ENCODE measurements at places on chromosomes 5 and 9.

DNA sequence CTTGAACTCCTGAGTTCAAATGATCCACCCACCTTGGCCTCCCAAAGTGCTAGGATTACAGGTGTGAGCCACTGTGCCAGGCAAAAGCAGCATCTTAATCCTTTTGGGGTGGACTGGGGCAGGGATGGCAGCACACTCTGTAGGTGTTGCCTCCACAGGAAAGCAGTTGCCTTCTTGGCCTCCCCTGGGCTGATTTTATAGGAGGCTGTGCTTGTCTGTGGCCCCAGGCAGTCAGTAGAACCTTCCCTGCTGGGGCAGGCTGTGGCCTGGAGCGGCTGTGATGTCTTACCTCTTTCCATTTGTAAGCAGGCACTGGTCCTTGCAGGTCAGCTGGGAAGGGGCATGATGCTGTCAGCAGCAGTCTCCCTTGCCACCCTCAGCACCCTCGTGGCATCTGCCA, 49.8 kb downstream of the PRRC2B start:
- DNase-seq = no peak

DNA sequence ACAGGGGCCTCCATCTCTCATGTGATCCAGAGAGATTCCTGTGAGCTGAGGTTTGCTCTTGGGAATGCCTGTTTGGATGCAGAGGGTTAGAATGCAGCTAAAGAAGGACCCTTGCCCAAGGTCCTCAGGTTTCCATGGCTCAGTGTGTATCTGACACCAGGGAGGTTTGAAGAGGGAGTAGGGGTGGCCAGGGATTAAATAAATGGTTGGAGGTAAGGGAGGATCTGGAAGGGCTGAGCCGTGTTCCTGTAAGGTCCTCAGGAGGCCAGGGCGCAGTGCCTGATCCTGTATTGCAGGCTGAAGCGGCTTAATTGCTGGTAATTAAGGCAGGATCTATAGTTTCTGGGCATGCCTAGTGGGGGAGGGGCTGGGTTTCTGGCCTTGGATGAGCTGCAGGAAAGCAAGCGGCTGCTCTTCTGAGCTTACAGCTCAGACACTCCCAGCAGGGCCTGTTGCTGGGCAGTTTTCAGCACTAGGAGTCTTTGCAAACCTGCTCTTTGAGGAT, 41.5 kb upstream of the MAP1B start:
- no peak for DNase-seq

- no peak for DNase-seq
These were observed 8.0 kb downstream of the EGFL7 start for GRCh38 chr9:136670576-136671253.

DNA sequence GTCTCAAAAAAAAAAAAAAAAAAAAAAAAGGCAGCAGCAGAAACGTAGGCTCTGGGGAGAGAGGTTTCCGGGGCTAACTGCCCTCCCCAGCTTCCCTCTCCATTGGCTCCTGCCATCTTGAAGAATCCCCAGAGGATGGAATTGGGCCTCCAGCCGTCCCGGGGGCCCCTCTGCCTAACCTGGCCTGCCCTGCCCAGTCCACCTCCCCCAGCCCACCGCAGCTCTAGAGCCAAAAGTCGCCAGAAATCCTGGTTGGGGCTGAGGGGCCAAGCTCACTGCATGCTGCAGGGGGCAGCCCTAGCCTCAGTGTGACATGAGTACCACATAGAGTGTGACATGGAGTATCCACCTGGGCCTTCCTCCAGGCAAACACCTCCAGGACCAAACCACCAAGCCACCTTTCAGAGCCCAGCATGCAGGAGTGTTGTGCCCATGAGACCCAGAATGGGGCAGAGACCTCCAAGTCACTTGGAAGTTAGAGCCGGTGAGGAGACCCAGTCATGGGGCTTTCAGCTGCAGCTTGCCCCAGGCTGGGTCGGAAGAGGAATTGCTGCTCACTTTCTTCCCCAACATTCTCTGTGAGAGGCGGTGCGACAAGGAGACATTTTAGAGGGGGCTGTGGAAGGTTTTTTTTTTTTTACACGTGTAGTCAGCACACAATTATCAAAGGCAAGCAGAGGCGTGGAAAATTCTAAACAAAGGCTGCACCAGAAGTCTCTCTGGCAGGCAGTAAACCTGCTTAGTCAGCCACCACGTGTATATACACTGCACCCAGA, 17.6 kb downstream of the CD74 start:
- no peak for DNase-seq

DNA sequence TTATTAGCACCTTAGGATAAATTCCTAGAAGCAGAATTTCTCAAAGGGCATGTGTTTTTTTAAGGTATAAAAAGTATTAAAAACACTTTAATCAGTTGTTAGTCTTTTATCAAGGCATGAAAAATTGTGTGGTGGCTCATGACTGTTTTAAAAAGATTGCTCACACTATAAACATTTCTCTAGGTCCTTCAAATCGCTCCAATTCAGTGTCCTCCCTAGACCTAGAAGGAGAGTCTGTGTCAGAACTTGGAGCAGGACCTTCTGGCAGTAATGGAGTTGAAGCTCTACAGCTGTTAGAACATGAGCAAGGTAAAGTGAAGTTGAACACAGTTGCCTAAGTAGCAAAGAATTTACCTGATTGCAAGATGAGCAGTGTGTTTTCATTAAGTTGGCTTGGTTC, 62.0 kb downstream of the GAPVD1 start:
- no peak for DNase-seq

DNA sequence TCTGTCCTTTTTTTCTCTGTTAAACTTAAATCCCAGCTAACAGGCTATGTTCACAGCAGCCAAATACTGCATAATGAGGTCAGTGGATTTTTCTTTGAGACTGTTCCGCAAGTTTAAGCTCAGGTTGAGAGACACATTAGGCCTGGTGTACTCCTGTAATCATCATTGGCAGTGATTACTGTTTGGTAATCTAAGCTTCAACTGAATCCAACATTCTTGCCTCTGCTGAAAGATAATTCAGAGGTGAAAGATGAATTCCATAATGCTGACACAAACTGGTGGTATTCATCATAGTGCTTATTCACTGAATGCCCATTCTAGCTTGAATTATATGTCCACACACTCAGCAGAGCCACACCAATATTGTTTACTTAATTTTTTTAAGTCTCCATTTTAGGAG, 108.5 kb downstream of the NFIB start:
- DNase-seq = no peak

DNA sequence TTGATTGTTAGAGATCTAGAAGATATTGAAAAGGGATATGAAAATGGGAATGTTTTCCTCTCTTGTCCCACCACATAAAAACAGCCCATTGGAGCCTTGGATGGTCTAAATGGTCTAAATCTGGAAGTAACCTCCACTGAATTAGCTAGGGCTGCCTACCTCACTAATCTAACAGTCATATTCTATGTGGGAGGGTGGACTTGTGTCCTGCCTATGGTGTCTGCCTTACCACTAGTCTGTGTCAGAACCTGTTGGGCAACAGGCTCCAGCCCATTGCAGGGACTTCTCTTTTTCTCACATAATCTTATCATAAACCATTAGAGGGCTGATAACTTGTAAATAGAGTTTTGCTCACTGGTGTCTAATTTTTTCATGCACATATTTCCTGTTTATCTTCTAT, 548.8 kb upstream of the CDH18 start:
- DNase-seq = no peak

DNA sequence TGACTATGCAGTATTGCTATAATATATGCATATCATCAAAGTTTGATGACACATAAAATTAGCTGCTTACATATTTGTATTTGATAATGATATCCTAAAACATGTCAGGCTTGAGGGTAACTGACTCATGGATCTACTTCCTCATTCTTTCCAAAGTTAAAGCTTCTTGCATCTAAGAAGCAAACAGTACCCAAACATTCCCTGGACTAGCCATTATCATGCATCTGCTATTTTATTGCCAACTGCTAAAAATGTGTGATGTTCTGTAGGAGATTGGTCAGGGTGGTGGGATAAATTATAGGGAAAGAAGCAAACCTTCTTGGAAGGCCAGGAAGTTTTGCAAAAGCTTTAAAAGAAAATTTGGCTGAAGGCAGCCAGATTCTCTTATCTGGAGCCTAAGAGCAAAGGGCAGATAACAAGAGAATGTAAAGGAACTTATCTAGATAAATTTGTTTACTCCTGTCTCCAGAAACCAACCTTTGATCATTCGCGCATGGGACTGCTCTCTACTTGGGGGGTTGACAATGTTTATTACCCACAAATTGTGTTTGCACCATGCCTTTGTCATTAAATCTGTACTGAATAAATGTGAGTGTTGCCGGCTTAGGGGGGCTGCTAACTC, 604.1 kb upstream of the TLE4 start:
- no peak for DNase-seq

DNA sequence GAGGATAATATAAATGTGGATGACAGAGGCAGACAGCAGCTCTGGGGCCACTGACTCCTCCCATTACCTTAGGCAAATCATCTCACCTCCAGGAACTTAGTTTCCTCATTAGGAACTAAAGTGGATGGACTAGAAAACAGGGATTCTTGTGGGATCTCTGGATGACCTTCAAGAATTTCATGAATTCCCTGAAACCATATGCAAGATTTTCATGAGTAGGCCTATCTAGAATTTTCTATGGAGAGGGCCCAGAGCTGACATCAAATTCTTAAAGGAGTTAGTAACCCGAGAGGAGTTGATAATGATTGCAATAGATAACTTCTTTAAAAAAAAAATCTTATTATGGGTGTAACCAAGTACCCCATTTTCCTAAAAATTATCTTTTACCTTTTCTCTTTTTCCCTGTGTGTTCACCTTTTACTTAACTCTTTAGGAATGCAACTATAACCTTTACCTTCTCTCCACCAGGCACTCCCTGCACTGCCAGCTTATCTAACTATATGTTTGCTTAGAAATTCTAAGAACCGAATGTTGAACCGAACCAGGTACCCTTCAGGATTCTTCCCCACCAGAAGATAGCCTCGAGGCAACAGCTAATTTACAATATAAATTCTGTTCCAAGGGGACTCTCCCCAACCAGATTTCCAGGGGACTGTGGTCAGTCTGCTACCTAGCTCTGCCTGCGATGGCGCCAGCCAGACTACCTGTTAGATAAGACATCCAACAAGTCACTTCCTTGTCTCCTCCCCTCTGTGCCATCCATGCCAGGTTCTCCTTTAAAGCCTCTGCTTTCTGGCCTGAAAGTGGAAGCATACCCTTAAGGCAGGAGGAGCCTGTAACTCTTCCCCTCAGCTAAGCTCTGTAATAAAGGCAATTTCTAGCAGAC, 86.0 kb downstream of the GCNT4 start:
- no peak for DNase-seq

DNA sequence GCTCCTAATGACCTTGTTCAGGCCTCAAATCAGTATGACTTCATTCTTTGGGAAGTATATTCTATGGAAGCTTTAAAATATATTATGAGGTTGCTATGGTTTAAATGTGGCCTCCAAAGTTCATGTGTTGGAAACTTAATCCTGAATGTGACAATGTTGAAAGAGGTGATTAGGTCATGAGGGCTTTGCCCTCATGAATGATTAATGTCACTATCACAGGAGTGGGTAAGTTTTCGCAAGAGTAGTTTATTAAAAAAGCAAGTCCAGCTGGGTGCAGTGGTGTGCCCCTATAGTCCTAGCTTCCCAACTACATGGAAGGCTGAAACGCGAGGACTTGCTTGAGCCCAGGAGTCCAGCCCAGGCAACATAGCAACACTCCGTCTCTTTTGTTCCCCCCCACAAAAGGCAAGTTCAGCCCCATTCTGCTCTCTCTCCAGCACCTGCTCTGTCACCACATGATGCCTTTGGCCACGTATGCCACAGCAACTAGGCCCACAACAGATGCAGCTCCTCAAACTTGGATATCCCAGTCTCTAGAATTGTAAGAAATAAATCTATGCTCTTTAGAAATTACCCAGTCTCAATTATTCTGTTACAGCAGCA, 105.3 kb downstream of the SIL1 start:
- DNase-seq = no peak

DNA sequence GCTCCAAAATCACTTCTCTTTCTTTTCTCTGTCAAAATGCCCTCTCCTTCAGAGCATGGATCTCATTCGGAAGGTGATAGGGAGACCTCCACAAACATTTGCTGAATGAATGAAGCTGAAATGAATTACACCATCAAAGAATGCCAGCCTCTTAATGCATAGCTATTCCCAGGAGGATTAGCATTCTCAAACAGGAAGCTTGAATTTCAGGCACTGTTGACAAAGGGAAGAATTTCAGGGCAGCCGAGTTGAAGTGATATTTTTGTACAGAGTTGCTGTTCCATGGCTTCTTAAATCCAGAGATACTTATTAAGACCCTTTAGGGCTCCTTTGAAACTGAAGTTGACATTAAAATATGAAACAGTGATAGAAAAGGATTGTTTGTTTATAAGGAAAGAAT, 18.8 kb downstream of the HBEGF start:
- no peak for DNase-seq

- peak; percentile 75 for DNase-seq
These were observed 33.8 kb upstream of the DTWD2 start for GRCh38 chr5:119022017-119022745.

- no peak for DNase-seq
These were observed 124.7 kb upstream of the VLDLR start for GRCh38 chr9:2496934-2497333.

GRCh38 chr5:180047667-180048066, 23.9 kb downstream of the RNF130 start:
- no peak for DNase-seq

DNA sequence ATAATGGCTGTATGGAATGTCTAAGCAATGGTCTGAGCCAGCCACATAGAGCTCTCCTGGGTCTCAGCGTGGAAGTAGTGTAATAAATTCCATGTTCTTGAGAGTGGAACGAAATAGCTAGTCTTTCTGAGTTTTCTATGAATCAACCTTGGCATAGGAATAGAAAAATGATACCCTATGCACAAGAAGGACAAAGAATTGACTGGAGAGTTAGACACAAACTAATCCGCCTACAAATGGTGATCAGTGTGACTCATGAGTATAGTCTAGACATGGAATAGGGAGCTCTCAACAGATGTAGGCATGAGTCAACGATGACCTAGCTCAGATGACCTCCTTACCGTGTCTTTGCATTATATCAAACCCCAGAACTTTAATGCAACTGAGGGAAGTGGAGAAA, 256.8 kb upstream of the GRIN3A start:
- DNase-seq = no peak

DNA sequence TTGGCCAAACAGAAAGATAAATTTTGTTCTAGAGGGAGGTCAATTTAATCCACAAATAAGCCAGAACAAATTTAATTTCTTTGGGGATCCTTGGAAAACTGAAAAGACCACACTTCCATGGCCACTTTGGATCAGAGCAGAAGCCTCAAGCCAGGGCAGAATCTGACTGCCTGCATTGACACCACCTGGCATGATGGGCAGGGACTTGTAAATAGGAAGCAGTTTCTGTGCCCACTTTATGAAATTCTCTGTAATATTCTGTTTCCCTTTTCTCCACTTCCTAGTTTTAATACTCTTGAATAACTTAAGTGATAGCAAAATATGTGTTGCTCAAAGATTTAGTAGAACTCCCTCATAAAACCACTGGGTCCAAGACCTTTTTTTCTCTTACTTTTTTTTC, 6.7 kb upstream of the TMEM252 start:
- no peak for DNase-seq
